ENCODE measurements at places on chromosomes 6 and 20. TPM values are rescaled to one million over a fixed set of nuclear protein-coding genes. Genes with fewer than 3 reads are reported as not detected.

DNA sequence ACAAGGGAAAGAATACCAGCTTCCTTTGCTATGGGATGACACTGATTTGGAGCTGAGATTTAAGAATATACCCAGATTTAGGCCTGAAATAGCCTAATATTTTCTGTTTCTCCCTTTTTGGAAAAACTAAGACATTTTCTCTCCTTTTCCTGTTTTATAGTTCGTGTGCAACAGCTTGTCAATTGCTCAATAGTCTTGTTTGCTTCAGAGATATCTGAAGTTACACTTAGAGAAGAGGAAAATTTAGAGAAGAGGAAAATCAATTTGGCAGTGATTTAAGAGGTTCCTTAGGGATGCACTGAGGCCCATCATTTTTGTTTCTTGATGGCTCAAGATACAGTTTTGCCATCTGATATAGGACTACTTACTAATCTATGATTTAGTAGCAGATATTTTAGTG is 398.6 kb downstream of the RFPL4B start:
- no peak for DNase-seq

- no peak for DNase-seq
These were observed 676.0 kb upstream of the MARCKS start for GRCh38 chr6:113181164-113181563.

DNA sequence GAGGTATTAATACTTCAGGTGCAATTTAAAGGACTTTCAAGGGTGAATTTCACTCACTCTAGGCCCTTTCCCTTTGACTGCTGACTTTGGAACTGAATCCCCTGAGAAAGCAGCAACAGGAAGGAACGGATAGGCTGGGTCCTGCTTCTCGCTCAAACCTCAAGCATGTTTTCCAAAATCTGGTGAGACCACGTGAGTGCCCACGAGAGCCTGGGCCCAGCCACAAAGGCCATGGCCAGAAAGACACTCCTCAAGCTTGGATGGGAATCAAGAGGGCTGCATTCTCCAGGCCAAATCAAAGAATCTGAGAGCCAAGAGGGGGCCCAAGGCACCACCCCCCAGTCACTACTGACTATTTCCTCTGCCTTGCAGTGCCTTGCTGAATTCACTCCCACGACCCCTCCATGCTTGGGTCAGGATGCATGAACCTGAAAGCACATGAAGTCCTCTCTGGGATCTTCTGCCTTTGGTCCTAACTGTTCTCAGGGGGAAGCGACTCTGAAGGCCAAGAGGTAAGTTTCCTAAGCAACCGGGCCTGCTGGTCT is 146.1 kb downstream of the NFATC2 start:
- DNase-seq, result no peak

Gene ZSCAN9
- 29.0 TPM for total RNA-seq

Gene SLCO4A1
- 22.1 TPM for total RNA-seq

Gene GSTA2
- total RNA-seq, result not detected

- DNase-seq, result no peak
These were observed 9.2 kb downstream of the ZHX3 start for GRCh38 chr20:41308290-41308711.

Gene TRERF1
- 5.0 TPM for total RNA-seq

Gene SLC22A2
- not detected for total RNA-seq

Gene HUS1B
- total RNA-seq, result 2.6 TPM

Gene VWA7
- total RNA-seq, result 0.68 TPM

DNA sequence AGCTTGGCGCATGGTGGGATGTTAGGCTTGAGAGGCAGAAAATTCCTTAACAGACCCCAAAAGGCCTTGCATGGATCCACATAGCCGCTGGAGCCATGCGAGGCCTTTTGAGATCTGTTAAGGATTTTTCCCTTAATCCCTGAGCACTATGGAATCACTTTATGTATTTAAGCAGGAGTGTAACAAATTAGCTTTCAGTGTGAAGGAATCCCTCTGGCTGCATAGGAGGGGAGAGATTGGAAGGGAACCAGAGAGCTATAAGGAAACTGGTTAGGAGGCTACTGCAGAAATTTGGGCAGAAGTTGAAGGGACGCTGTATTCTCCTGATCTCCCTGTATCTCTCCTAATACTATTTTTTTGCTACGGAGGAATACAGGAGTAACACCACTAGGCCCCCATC is 23.1 kb upstream of the NEDD9 start:
- DNase-seq, result no peak

Gene SLC17A1
- not detected for total RNA-seq

GRCh38 chr6:102517506-102517905 is 1124.0 kb downstream of the GRIK2 start:
- no peak for DNase-seq

Gene SYCP2L
- total RNA-seq, result 0.63 TPM

Gene SEL1L2
- total RNA-seq, result not detected

Gene SRC
- total RNA-seq, result 80.3 TPM

GRCh38 chr6:107491138-107491609 is 1.3 kb downstream of the SOBP start:
- DNase-seq, result no peak

DNA sequence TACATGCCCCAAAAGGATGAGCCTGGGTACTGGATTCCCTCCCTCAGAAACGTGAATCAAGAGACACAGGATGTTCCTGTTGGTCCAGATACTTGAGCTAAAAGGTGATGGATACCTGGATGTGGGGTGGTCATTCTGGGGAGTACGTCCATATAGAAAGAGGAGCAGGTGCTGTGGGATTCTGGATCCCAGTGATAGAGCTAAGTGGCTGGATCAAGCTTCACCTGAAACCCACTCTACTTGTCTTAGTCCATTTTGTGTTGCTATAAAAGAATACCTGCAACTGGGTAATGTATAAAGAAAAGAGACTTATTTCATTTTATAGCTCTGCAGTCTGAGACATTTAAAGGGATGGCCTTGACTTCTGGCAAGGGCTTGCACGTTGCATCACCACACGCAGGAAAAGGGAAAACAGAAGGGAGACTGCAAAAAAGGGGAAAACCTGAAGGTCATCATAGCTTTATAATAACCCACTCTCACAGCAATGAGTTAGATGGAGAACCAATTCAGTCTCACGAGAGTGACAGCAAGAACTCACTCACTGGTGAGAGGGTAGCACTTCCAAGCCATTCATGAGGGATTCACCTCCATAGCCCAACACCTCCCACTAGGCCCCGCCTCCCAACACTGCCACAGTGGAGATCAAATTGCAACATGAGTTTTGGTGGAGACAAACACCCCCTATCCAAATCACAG is 31.2 kb downstream of the RIPOR3 start:
- no peak for DNase-seq

DNA sequence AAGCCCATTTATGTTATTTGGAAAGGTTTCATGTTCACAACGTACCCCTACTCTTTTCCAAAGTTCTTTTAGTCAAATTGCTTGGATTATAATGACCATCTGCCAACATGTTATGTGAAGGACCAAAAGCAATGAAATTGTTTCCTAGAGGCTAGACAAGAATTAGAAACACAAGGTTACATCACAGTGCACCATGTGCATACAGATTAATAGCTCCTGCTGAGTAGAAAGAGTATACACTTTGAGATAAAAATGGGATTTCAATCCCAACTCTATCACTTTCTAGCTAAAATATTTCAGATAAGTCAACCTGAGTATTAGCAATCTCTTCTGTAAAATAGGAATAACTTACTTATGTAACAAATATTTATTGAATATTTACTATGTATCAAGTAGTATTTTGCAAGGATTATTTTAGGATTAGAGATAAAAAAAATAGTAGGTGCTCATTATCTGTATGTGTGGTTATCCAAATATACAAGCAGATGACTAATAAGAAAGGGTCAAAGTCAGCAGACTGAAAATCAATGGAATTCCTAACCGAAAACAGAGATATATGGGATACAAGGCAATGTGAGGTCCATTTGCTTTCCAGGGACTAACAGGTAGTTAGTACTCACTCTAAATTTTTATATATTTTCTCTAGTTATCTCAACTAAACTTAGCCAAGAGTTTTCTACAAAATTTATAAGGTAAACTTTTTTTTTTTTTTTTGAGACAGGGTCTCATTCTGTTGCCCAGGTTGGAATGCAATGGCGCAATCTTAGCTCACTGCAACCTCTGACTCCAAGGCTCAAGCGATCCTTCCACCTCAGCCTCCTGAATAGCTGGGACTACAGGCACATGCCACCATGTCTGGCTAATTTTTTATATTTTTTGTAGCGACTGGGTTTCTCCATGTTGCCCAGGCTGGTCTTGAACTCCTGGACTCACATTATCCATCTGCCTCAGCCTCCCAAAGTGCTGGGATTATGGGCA is 127.7 kb downstream of the PDSS2 start:
- DNase-seq, result no peak

GRCh38 chr6:154956771-154957522 is 38.2 kb upstream of the TIAM2 start:
- no peak for DNase-seq

Gene ADGRB3
- total RNA-seq, result 10.1 TPM

Measured in thoracic aorta (tissue), 2 donors.